ENCODE measurements at places on chromosomes 12 and 14.
A peak's percentile ranks its signal among the peaks of the same experiment; 100 is the strongest.

GRCh38 chr12:113880988-113881962 lies 84.8 kb downstream of the RBM19 start:
- DNase-seq, result no peak

DNA sequence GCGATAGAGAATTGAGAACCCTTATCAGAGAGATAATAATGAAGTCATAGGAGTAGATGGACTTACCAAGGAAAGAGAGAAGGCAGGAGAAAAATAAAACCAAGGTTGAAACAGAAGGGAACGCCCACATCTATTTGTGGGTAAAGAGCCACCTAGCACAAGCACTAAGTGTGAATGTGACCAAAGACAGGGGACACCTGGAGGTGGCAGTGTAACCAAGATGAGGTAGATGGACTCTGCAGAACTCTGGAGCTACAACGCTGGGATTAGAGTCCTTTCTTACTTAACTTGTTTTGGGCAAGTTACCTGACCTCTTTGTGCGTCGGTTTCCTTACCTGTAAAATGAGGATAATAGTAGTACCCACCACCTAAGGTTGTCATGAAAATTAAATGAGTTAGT lies 101.9 kb downstream of the SLC5A8 start:
- DNase-seq, result no peak

DNA sequence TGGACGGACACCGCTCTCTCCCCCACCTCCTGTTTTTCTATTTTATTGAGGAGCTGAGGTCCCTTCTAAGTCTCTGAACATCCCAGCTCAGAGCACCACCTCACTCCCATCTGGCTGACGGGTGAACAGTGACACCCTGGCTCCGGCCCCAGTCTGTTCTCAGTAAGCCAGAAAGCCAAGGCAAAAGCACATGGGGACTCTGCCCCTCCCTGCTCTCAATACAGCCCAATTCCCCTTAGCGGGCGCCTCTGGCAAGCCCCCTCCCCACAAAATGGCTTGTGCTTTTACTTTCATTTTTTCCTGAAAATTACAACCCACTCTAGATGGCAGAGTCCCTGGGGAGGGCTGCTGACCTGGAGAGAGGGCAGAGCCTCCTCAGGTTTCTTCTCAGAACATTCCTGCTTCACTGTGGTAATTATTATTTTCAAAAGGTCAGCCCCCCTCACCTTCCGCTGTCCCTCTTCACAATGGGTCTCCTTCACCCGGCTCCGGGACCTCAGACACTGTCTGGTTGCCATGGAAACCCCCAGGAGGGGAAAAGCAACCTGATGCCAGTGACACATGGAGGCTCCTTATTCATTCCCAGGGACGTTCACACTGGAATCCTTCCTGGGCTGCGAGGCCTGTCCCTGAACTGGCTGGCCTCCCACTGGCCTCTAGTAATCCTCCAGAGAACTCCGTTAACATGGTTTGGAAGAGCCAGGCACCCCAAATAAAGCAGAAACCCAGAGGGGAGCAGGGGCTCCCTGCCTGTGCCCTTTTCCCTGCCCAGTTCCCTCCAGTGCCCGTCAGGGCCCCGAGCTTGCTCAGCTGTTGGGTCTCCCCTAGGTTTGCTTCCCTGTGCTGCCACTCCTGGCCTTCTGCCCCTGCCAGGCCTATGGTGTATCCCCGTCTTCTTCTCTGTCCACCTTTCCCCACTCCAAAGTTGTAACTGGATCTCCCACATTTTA lies 15.9 kb downstream of the COL2A1 start:
- DNase-seq, result no peak

DNA sequence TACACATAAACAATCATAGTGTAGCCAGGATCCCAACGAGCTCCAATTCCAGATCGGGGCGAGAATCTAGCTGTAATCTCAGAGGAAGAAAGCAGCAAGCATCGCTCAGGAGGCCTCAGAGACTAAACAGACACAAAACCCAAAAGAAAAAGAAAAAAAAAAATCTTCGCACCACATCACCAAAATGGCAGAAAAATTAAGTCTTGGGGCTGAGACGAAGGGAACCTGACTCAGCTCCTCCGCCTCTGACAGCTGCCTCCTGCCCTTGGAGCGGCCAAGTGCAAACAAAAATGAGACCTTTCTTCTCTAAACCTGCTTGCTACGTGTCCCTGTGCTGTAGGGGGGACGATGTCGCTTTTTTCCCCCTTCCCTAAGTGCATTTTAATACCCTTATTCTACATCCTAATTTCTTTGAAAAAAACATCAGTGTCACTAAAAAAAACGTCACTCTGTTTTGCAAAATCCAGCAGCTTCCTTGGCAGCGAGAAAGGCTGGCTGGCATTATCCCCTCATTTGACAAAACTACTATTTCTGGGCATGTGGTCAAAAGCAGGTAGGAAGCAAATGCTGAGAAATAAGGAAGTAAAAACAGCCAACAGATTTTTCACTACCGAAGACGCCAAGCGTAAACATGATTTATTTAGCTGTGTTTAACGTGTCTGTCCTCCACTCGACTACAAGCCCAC lies 30.5 kb downstream of the BCL11B start:
- DNase-seq, result peak; percentile 56

- no peak for DNase-seq
Measured at GRCh38 chr12:102916252-102917025, 605 bp downstream of the PAH start.

- no peak for DNase-seq
Measured at GRCh38 chr14:90544566-90544965, 147.7 kb downstream of the CALM1 start.

- no peak for DNase-seq
Measured at GRCh38 chr12:124603831-124604251, 36.4 kb upstream of the NCOR2 start.

- no peak for DNase-seq
Measured at GRCh38 chr12:90959538-90960139, 4.7 kb upstream of the CCER1 start.

- no peak for DNase-seq
Measured at GRCh38 chr12:132866251-132866828, 21.1 kb downstream of the CHFR start.

DNA sequence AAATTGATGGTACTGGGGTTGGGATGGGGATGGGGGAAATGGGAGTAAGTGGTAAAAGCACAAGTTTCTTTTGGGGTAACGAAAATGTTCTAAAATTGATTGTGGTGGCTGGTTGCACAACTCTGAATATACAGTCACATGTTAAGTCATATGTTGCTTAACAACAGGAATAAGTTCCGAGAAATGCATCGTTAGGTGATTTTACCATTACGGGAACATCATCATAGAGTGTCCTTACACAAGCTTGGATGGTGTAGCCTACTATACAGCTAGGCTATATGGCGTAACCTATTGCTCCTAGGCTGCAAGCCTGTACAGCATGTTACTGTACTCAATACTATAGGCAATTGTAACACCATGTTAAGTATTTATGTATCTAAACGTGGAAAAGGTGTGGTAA lies 31.0 kb downstream of the ITGA7 start:
- no peak for DNase-seq

GRCh38 chr12:49828133-49829091 lies at the start of gene NCKAP5L:
Gene NCKAP5L (minus strand): TSS chr12:49828413. CDS start chr12:49804044, 24,369 bp downstream.
- peak; percentile 92 for DNase-seq

DNA sequence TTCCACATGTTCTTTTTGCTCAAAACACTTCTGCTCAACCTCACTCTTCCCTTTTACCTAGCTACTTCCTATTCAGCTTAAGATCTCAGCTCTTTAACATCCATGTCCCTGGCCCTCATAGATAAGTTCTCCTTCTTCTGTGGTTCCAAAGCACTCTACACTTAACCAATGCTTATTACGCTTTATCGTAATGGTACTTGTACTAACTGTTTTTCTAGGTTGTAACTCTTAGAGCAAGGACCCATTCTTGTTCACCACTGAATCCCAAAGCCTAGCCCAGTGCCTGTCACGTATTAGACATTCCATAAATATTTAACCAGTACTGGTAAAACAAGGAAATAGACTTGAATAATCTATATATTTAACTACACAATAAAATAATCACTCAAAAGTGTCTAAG lies 5.3 kb downstream of the SLC41A2 start:
- no peak for DNase-seq

- no peak for DNase-seq
Measured at GRCh38 chr12:54132976-54133771, 55.6 kb downstream of the SMUG1 start.

- no peak for DNase-seq
Measured at GRCh38 chr12:75564398-75564797, 53.0 kb upstream of the KRR1 start.

GRCh38 chr12:80374615-80375014 lies 69.4 kb upstream of the PTPRQ start:
- no peak for DNase-seq

GRCh38 chr14:67493092-67493717 lies 4.7 kb upstream of the TMEM229B start:
- no peak for DNase-seq

- DNase-seq, result no peak
Measured at GRCh38 chr12:65278576-65279368, at the start of gene MSRB3. Gene MSRB3 (plus strand): TSS chr12:65278683. CDS start chr12:65308580, 29,897 bp downstream.

DNA sequence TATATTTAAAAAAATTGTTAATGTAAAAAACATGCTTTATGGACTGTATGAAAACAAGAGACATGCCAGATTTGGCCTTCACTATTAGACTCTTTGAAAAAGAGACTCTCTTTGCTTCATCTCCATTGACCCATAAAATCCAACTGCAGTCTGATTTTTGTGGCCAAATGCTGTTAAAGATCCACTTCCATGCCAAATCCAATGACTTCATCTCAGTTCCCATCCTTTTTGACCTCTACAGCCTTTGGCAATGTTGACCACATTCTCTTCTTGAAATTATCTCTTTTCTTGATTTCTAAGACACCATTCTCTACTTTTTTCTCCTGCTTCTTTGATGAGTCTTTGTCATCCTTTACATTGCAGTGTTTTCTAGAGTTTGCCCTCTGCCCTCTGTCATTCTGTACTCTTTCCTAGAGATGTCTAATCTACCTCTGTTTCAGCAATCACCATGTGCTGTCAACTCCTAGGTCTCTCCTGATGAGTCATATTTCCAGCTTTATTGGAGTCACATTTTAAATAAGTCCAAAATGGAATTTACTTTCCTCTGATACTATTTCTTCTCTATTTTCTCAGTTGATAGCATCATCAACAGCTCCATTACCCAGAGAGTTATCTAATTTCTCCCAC lies 2.4 kb downstream of the TMPRSS12 start:
- DNase-seq, result no peak

GRCh38 chr14:94644102-94644535 lies 31.9 kb downstream of the SERPINA3 start:
- no peak for DNase-seq

GRCh38 chr12:7647071-7647470 lies 18.6 kb downstream of the APOBEC1 start:
- DNase-seq, result no peak

- DNase-seq, result no peak
Measured at GRCh38 chr14:50814161-50814560, 16.8 kb downstream of the NIN start.

DNA sequence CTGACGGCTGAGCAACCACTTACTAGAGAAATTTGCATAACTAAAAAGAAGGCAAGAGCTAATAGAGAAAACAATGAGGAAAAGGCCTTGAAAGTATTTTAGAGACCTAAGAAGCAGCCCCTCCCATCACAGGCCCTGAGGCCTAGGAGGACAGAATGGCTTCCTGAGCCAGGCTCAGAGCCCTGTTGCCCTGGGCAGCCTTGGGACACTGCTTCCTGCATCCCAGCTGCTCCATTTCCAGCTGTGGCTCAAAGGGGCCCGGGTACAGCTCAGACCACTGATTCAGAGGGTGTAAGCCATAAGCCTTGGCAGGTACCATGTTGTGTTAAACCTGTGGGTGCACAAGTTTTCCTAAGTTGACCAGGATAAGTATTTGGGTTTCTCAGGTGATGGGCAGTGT lies 181.4 kb downstream of the TRHDE start:
- no peak for DNase-seq

- DNase-seq, result no peak
Measured at GRCh38 chr12:121766290-121767039, 27.0 kb downstream of the RHOF start.

GRCh38 chr14:40697231-40697630 lies 909.4 kb upstream of the LRFN5 start:
- DNase-seq, result no peak

- no peak for DNase-seq
Measured at GRCh38 chr14:34003082-34003668, 52.3 kb upstream of the EGLN3 start.

DNA sequence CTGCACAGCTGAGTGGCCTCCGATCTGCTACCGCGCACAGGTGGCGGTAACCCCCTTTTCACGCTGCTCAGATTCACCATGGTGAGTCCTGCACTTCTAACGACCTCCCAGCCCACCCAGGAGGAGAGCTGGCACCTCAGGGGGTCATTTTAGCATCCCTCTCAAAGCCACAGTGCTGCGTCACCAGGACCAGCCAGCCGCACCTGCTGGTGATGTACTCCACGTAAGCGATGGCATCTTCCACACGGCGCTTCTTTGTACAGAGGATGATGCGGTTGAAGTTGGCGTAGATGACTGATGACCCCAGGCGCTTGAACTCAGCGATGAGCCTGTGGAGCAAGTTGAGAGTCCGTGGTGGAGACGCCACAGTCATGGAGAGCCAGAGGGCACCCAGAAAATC lies 19.2 kb downstream of the P2RX2 start:
- no peak for DNase-seq

DNA sequence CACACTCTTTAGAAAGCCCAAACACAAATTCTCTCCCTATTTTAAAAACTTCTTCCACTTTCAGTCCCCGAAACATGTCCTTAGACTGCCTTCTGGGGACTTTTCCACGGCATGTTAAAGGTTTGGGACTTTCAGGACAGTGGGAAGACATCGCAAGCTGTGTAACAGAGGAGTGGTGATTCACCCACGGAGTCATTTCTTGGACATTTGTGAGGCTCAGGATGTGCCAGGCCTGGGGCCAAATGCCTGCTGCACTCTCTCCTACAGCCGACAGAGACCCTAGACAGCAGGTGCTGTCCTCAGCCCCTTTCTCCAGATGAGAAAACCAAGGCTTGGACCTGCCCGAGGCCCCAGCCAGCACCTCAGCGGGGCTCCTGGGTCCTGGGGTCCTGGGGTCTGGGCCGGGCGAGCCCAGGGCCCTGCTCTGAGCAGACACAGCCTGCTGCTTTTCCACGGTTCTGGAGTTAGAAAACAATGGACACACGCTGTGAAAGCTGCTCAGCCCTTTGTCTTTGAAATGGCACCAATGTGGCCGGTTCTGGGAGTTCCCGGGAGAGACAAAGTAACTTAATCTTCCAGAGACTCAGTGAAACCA lies 370.2 kb upstream of the SFSWAP start:
- DNase-seq, result no peak

GRCh38 chr14:91418387-91419043 lies 895 bp upstream of the CCDC88C start:
- DNase-seq, result peak; percentile 75

DNA sequence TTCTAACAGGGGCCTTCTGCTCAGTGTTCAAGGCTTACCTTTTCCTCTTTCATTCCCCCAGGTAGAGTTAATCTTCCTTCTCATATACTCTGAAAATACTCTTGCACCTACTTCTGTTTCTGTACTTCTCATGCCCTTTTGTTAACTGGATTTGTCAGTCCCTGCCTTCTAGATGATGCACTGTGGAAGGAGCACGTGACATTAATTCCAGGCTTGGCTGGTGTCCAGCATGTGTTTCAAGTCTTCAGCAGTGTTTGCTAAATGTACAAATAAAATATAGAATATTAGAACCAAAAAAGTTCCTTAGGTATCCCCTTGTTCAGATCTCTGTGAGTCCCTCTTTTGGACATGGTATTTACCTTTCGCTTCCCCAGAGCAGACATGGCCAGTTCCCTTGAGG lies 27.9 kb upstream of the EVL start:
- no peak for DNase-seq

Measured in effector CD4-positive, alpha-beta T cell (primary cell).